ENCODE measurements at places on chromosomes 16 and 17. TPM values are rescaled to one million over a fixed set of nuclear protein-coding genes. Genes with fewer than 3 reads are reported as not detected.

The MRTFB gene
- 44.7 TPM for total RNA-seq

The PPP1R1B gene
- 404 TPM for total RNA-seq

The SAMD14 gene
- total RNA-seq = 0.70 TPM

The TP53TG3C gene
- not detected for total RNA-seq

The CFAP97D1 gene
- total RNA-seq = not detected

The SEPTIN12 gene
- total RNA-seq = not detected

The CDH13 gene
- 4.1 TPM for total RNA-seq

The GDPD3 gene
- 62.3 TPM for total RNA-seq

The FOXJ1 gene
- total RNA-seq = 2.8 TPM

The PROCA1 gene
- total RNA-seq = 1.4 TPM

The MT1E gene
- total RNA-seq = 64.7 TPM

The JPH3 gene
- 0.39 TPM for total RNA-seq

The CACNB1 gene
- total RNA-seq = 12.7 TPM

The TBC1D16 gene
- total RNA-seq = 12.9 TPM

The CDH5 gene
- total RNA-seq = 7.7 TPM

The RNF227 gene
- 1.2 TPM for total RNA-seq

The MYO15A gene
- total RNA-seq = 2.4 TPM

The MAP2K3 gene
- total RNA-seq = 74.2 TPM

The VMO1 gene
- 0.73 TPM for total RNA-seq

The KIF2B gene
- not detected for total RNA-seq

The NOG gene
- not detected for total RNA-seq

The CDH1 gene
- total RNA-seq = 770 TPM

The ZNF624 gene
- total RNA-seq = 6.1 TPM

The PRR35 gene
- not detected for total RNA-seq

The TPPP3 gene
- 8.3 TPM for total RNA-seq

The GFAP gene
- total RNA-seq = 0.37 TPM

Measured in left colon (tissue), 2 donors.